ENCODE measurements at places on chromosomes 5 and 9.

DNA sequence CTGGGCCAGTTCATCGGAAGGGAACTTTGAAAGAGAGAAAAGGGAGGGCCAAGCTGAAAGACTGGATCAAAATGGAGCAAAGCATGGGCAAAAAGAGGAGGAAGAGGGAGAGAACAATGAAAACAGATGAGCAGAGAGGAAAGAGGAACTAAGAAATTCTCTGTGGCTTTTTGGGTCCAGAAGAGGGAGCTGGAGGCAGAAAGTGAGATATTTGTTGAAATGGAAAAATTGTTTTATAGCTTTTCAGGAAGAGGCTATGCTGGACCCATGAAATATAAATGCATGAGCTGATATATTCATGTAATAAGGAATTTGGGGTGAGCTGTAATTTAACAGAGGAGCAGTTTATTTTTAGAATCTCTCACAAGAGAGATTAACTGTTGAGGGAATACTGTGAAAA is 457.3 kb downstream of the DMAC1 start:
- no peak for DNase-seq

- no peak for DNase-seq
Measured at GRCh38 chr5:32687499-32687831, 23.7 kb upstream of the NPR3 start.

DNA sequence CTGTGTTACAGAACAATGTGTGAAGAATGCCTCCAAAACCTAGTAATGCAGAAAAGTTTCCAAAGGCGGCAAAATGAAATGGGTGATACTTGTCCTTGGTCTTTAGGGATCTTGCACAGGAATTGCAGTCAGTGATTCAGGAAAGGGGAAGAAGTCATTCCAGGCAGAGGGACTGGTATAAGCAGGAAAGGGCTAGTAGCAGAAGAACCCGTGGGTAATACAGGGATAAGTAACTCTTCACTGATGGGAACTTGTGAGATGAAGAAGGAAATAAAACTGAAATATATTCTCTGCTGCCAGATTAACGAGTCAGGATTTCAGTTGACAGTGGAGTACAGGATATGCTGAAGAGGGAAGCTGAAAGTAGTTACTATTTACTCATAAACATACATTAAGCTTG is 1.2 kb downstream of the SRFBP1 start:
- no peak for DNase-seq

GRCh38 chr9:94668928-94669729 is 29.8 kb upstream of the FBP1 start:
- no peak for DNase-seq

DNA sequence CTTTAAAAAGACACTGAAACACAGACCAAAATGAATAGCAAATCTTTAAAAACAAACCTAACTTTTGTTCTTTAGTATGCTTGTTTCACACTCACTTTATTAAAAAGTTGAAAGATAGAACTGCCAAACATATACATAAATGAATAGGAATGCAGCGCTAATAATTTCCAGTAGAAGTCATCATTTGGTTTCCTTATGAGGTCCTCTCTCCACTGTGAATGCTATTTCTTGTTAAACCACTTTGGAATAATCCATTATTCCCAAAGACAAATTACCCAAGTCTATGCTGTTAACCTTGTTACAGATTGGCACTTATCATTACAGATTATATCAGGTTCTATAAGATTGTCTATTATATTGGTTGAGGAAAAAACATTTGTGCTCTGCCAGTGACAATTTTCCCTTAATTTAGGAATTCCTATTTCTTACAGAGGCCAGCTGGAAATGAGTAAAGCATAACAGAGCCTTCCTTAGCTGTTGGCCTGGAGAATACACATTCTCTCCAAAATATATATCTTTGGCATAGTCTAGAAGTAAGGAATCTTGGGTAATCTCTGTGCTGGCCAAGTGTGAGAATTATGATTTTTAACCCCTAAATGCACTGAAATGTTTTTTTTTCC is 29.3 kb upstream of the MINAR2 start:
- no peak for DNase-seq

DNA sequence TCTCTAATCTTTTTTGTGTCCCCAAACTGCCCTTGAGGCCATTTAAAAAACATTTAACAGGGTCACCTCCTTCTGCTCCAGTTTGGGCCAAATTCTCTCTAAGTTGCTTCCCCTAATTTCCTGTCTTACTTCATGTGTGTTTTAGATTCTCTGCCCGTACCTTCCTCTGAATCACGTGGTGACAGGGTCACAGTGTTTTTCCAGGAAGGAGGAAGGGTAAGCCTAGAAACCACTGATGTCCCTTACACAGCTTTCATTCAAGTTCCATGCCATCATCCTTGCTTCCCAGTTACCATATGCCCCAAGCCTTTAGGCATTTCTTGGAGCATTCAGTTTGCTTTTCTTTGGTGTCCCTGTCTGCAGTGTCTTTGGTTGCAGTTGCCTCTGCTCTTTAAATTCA is 42.4 kb upstream of the MACIR start:
- no peak for DNase-seq

GRCh38 chr5:74491586-74491985 is 148.9 kb downstream of the ENC1 start:
- no peak for DNase-seq

DNA sequence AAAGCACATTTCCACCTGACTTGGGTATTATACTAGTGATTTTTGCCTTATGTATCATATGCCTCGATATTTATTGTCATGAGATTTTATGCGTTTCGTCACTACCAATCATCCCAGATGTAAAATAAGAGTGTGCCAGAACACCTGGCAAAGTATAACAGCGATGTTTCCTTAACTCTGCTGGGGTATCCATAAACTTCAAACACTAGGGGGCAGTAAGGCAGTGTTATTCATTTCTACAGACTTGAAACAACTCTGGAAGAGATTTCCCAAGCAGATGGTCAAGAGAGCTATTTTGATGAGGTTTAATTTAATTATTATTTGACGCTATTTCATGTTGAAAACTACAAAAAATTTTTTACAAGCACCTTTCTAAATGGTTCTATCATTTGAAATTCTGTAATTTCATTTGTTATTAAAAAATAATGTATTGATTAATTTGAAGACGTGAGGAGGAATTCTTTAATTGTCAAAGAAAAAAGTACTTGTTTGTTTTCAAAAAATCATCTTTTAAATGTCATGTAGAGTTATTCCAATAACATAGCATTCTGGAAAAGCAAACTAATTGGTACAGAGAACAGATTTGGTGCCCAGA is 388.5 kb upstream of the CTNND2 start:
- no peak for DNase-seq

GRCh38 chr9:124306098-124306735 is 48.5 kb downstream of the NEK6 start:
- DNase-seq = no peak

DNA sequence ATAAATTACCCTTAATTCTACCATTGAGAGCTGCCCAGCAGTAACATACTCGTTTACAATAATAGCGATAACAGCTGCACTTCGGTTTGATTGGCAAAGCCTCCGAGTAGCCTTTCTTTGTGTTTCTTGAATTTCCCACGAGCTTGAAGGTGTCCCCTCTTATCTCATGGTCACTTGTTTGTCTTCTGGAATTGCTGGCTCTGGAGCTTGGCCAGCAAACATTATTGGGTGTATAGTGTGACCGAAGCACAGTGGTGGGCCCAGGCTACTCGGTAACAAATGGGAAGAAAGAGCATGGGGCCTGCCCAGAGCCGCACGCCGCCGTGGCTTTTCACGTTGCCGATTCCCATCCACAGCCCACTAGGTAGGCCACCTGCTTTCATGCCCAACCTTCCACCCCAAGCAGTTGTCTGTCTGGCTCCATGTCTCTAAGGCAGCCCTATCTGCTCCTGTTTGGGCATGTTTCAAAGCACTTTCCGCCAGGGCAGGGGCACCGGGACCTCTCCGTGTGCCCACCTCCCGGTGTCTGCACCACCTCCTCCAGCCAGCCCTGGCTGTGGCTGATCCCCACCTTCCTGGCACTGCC is 8.7 kb downstream of the STKLD1 start:
- DNase-seq = no peak

DNA sequence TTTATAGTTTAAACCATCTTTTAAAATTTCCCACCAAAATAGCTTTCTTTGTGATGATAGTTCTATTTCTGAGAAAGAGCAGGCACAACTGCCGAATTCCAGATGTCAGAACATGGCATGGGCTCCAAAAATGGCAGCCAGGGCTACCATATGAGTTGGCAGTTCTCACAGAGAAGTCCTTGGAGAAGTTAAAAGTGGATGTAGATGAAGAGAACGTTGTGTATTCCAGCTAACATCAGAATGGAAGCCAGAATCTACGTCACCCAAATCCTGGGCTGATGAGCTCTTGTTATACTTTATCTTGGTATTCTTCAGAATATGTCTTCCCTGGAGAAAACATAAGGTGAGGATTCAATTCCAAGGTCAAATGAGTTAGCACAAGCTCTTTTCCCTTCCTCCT is 66.9 kb upstream of the BASP1 start:
- no peak for DNase-seq

GRCh38 chr5:84017523-84018172 is 297.0 kb upstream of the HAPLN1 start:
- no peak for DNase-seq

GRCh38 chr9:97479496-97480159 is 21.8 kb upstream of the TMOD1 start:
- DNase-seq = no peak

DNA sequence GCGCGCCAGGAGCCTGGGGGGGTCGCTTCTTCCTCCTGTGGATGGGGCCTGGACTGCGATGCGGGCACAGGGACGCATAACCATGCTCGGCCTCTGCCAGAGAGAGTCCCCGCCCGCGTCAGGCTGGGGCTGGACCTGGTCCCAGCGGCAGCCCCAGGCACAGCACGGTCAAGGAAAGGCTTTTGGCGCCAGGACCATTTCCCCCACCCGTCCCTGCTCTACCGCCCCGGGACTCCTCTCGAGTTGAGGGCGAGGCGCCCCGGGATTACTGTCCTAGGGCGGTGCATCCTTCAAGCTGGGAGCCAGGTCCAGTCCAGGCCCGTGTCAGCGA is 341 bp downstream of the MXD3 start:
- DNase-seq = no peak

GRCh38 chr9:97636903-97637302 is 3.3 kb downstream of the NCBP1 start:
- no peak for DNase-seq

- DNase-seq = no peak
Measured at GRCh38 chr5:68545636-68546295, 330.2 kb downstream of the PIK3R1 start.

DNA sequence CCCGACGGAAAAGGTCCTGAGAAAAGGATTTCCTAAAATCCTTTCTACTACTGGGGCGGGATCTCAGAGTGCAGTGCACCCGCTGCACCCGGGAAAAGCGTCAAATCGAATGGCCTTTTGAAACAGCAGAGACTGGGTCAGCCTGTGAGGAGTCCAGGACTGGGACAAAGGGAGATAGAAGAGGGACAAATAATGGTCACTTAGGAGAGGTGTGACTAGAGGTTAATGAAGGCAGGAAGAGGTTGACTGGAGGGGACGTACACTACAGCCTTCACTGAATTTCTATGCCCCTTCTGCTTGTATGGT is 1.5 kb downstream of the PLPPR1 start:
- no peak for DNase-seq

DNA sequence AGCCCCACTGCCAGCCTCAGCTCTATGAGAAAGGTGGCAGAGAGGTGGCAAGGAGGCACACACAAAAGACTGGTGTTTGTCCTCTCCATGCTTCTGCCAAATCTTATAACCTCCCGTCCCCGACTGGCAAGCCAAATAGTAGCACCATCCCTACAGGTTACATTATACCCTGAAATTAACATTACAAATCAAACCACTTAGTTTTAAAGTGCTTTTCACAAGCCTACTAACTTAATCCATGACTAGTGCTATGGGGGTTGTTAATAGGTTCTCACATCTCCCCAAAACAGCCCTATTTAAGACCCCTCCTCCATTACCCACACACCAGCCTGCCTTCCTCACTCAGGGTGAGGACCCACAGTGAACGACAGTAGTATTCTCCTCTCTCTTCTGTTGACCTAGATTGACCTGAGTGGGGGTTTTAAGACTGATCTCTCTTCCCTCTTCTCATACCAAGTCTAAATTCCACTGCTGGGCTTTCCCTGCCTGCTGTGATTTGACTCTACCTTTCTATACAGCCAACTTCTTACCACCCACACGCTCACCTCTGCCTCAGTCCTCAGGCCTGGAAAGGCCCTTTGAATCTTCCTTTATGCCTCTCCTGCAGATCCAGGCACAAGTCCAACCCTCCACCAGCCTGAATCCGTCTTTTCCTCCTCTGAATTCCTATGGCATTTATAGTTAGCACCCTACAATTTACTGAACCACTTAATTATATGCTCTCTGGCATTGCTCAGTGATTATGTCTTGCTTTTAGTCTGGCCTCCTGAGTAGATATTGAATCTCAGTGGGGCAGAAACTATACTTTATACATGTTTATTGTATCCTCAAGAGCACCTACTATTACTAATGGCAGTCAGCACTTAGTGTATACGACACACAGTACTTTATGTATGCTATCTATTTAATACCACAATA is 116.1 kb downstream of the TMEM174 start:
- DNase-seq = no peak

DNA sequence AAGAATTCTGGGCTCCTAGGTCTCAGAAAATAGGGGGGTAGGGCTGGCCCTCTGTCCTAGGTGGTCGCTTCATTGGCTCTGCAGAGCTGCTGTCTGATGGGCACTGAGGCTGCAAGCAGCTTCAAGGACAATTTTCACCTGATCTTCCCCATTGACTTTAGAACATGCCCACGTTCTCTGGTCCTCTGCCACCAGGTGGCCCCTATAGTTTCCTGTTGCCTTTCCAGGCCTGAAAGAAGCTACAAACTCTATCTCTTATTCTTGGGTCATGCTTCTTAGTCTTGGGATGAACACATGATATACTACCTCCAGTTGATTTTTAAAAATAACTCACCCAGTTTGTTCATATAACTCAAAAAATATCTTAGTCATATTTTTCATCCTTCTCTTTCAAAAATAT is 26.3 kb downstream of the SPZ1 start:
- no peak for DNase-seq

DNA sequence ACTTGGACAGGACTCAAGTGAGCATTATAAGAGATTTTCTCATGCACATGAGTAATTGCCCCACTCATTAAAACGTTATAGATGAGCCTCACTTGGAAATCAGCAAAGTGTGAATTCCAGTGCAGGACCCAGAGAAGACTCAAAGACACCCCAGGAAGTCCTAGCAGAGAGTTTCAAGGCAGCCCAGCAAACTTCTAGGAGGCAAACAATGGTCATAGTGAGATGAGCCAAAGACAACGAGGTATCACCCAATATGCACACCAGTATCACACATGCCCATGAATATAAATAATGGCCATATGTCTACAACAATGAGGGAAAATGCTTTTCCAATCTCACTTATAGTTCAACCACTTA is 245.9 kb downstream of the ACTL7B start:
- DNase-seq = no peak

GRCh38 chr9:98231770-98232478 is 23.5 kb downstream of the TBC1D2 start:
- no peak for DNase-seq
